ENCODE measurements at places on chromosomes 6 and 20. TPM values are rescaled to one million over a fixed set of nuclear protein-coding genes. Genes with fewer than 3 reads are reported as not detected.

Gene DEFB132
- polyA plus RNA-seq: not detected

Gene CHMP4B
- 83.2 TPM for polyA plus RNA-seq

Gene HLA-DMA
- 7.1 TPM for polyA plus RNA-seq

DNA sequence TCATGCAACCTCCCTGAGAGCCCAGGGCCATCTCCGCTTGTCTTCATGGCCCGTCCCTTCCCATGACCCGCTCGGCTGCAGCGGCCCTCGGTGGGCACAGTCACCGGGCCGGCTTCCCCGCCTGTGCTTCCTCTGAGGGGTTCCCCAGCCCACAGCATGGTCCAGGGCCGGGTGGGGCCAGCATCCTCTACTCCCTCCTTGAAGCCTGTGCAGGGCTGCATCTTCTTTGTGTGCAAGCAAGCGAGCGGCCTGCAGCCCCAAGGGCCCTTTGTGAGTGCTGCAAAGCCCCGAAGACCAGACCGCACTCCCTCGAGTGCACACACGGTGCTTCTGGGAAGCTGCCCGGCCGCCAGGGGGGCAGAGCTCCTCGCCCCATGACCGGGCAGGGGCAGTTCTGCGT lies 265.8 kb downstream of the TAF4 start:
- no peak overlapping the region for H3K27ac ChIP-seq
- peaks cover 6% of the 10 kb centered on the region for H3K27me3 ChIP-seq
- DNase-seq: no peak
- no peak overlapping the region for H3K4me3 ChIP-seq

- peaks cover 4% of the 10 kb centered on the region for H3K4me1 ChIP-seq
- H3K4me3 ChIP-seq: peak overlapping the region; percentile 44
- DNase-seq: peak; percentile 15
- H3K27me3 ChIP-seq: no peaks in the 10 kb centered on the region
- H3K36me3 ChIP-seq: no peaks in the 10 kb centered on the region
- H3K27ac ChIP-seq: peak overlapping the region; percentile 17
Measured at GRCh38 chr6:42820512-42821340, 38.9 kb downstream of the BICRAL start.

Measured in fibroblast of lung (primary cell).